ENCODE measurements at places on chromosomes 7 and 10.

DNA sequence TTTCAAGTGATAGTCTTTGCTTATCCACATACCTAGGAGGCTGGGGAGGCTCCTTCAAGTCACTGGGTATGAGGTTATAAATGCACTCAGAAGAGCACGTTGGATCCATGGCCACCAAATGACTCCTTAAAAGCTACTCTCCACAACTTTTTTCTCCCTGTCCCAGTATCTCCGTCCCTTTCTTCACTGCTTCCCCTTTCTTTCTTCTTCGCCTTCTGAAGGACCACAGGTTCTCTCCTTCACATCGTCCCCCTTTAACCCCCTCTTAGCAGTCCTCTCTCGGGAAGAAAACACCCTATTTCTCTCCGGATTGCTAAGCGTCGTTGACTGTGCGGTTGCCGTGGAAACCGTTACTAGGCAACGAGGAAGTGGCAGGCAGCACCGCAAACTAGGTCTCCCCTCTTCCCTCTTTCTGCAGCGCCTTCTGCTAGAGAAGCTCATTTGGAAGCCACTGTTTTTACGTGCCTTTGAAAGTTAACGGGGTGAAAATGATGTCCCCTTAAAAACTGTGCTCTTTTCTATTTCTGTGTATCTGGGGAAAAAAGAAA, at the start of gene ENKUR:
Gene ENKUR (minus strand): TSS at position 331 of the 548 bp plus-strand sequence. CDS start 222 bp downstream, at position 109.
- DNase-seq = peak; percentile 59

DNA sequence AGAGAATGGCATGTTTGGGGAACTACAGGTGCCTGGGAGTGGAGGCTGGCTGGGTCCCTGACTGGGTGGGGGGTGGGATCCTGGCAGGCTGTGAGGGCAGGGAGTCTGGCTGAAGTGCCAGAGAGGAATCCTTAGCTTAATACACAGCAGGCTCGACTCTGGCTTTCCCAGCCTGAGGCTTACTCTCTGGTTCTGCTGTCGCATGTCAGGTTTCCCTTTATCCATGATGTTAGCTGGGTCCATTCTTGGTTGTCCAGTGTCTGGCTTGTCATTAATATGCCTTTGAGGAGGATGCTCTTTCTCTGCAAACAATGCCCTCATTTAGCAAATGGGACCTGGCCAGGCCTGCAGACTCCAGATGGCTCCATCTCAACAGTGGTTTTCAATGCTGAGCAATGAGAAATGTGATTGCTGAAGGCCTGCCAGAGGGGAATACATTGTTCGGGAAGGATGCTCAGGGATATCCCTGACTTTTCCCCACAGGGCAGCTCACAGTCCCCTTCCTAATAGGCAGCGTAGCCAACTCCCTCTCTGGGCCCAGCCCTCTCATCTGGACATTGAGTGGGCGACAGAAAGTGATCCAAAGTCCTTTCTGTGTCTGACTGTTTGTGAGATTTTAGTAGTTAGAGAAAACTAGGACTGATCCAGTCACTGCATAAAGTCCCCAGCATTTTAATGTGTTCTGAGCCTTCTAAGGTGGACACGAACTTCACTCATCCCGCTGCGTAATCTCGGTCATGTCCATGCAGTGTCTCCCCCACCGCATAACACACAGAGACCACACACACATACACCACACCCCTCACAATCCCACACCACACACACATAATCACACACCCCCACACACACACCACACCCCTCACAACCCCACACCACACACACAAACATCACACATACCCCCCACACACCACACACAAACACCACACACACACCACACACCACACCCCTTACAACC, 124.9 kb downstream of the ANLN start:
- DNase-seq = no peak

GRCh38 chr10:89309156-89310055, 7.6 kb downstream of the IFIT2 start:
- DNase-seq = no peak

- no peak for DNase-seq
Observed at GRCh38 chr10:129096065-129096984, 370.7 kb upstream of the MGMT start.

- DNase-seq = no peak
Observed at GRCh38 chr10:36003031-36003600, 361.0 kb upstream of the FZD8 start.

- no peak for DNase-seq
Observed at GRCh38 chr10:74953214-74953613, 126.8 kb downstream of the KAT6B start.

DNA sequence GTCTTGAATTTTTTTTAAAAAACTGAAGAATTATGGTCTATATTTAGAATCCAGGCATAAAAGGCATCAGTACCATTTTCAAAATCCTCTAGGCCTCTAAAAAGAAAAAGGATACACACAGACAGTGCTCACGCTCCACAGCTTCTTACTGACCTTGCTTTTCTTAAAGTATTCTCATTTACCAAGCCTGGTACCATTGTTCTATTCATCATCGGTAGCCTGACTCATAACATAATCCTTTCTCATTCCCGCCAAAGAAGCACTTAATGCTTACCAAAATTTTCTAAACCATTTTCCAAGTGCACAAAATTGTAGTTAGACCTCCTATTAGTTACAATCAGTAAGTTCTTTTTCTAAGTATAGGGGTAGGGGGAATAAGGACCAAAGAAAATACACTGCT, 54.6 kb downstream of the ATE1 start:
- no peak for DNase-seq

DNA sequence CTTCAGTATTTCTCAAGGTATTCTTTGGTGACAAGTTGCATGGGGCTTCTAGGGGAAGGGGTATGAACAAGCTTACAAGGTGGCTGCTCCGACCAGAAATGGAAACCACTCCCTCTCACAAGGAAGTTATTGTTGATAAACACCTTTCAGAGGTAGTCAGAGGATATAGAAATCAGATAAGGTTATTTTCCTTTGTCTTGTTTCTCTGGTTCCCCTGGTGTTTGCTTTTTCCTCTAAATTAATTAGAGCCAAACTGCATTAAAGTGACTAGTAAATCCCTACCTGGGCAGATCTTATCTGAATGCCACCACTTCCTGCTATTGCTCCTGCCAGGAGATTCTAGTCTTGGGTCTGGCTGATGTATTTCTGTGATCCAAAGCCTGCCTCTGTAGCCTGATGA, 725.4 kb downstream of the INHBA start:
- DNase-seq = no peak

GRCh38 chr10:96743988-96744585, 23.8 kb upstream of the PIK3AP1 start:
- no peak for DNase-seq

DNA sequence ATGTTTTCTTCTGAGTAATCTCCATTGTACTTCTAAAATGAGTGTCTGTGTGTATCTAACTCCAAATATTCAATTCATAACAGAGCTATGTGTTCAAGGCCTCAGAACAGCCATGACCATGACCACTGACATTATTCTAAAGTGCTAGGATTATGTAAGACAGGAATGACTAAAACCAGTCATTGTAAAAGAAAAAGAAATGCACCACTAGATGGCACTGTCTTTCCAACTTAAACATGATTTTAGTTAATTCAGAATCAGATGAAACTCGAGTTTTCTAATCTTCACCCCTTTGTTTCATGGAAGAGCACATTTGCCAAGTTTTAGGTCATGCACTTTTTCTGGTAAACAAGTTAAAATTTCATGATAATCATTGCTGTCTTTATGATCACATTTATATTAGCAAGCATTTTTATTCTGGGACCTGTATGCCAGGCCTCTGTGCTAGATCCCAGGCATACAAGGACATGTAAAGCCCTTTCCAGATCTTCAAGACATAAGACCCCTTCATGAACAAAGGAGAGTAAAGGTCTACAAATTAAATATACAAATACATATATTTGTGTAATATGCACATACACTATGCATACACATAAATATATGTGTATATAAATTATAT, 26.1 kb upstream of the RSU1 start:
- no peak for DNase-seq

Data from NK-92 treated with Interleukin-12 subunit alpha and Interleukin-12 subunit beta, amount 100 ng/mL, for 24 hours (cell line).